ENCODE measurements at places on chromosomes 2 and 18.

- no peak for DNase-seq
Measured at GRCh38 chr2:47345590-47345924, 57.4 kb upstream of the MSH2 start.

DNA sequence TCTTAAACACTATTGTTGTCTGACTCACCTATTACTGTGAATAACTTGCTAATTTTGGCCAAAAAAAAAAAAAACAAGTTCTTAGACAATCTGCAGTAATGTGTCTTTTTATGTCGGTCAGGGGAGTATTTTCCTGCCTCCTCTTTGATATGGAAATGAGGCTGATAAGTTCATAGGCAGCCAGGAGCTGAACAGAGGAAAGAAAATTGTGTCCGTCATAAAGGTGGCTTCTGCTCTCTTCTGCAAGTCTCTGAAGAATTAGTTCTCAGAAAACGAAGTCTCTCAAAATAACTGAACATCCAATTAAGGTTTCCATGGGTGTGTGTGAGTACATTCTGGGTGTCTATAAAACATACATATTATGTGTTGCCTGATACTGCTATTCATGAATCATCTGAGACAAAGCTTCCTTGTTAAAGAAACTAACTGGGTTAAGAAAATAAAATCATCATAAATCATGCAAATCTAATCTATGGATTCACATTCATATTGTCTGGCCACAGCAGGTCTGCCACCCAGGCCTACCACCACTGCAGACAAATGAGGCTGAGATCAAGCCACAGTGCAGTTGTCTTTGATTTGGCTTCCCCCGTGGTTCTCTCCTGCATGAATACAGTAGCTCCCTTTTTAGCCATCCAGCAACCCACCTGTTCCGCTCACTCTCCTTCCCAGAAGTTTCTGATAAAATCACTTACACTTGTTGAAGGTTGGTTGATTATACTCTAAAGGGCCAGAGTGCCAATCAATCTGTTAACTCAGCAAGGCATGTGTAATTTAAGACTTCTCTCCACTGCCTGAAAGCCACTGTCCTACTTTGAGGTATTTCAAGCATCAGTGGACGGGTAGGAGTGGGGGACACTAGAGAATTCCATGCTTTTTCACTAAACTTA is 19.4 kb upstream of the SP5 start:
- DNase-seq, result no peak

- DNase-seq, result no peak
Measured at GRCh38 chr2:227623226-227623625, 5.9 kb downstream of the SCYGR4 start.

DNA sequence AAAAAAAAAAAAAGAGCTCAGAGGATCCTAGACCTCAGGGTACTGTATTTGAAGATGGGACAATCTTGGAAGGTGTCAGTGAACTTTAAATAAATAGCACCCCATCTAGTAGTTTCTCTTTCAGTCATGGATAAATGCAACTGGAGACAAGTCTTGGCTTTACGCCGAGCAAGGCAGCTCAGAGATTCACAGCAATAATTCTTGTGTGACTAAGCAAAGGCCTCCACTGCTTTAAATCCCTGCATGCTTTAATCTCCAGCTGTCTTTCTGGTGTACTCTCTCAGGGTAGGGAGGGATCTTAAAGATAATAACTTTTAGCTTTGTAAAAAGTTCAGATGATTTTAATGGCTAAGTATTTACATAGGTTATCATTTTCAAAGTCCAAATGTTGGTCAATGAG is 36.3 kb downstream of the NRXN1 start:
- no peak for DNase-seq

GRCh38 chr2:111698743-111699554 is 185.0 kb downstream of the ANAPC1 start:
- peak; percentile 32 for DNase-seq

DNA sequence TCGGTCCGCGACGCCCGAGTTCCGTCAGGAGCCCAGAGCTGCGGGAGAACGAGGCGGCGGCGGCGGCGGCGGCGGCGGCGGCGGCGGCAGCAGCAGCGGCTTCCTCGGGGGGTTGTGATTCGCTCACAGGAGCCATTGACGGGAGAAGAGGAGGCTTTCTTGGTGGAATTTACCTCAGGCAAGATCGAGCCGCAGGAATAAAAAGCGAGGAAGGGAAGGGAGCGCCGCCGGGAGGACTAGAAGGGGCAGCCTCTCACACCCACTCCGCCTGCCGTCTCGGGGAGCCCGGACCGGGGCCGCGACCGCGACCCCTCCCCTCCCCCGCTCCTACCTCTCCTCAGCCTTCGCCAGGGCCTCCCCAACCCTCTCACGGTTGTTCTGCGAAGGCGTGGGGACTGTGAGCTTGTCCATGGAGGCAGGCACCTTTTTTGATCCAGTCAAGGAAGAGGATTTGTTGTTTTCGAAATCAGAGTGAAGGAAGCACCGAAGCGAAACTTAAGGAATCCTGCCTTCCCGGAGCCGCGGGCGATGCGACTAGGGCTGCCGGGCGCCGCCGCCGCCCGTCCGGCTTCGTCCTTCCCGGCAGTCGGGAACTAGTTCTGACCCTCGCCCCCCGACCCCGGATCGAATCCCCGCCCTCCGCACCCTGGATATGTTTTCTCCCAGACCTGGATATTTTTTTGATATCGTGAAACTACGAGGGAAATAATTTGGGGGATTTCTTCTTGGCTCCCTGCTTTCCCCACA is 506 bp downstream of the BMPR2 start:
- DNase-seq, result peak; percentile 57

DNA sequence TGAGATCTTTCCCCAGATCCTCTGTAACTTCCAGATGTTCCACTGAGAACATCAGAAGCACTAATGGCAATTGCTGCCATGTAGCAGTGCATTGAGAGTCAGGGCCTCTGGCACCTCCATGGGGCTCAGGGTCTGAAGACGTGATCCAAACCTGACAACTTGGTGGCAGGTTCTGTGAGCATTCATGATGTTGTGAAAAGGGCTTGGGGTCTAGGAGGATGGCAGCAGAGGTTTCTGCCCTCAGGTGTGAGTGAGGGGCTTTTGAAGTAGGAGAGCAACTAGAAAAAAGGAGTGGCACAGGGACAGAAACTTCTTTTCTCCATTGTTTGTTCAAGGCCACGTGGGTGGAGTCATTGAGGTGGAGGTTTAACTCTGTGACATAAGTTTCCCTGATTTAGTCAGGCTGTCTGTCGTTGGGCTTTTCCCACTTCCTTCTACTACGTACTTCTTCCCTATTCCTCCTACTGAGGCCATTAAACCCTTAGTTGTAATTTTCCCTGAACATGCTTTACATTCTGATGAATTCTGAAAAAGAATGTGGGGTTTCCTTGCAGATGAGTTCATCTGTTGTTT is 13.1 kb downstream of the CFLAR start:
- peak; percentile 53 for DNase-seq

GRCh38 chr2:88626171-88627054 is 851 bp downstream of the EIF2AK3 start:
- peak; percentile 55 for DNase-seq

DNA sequence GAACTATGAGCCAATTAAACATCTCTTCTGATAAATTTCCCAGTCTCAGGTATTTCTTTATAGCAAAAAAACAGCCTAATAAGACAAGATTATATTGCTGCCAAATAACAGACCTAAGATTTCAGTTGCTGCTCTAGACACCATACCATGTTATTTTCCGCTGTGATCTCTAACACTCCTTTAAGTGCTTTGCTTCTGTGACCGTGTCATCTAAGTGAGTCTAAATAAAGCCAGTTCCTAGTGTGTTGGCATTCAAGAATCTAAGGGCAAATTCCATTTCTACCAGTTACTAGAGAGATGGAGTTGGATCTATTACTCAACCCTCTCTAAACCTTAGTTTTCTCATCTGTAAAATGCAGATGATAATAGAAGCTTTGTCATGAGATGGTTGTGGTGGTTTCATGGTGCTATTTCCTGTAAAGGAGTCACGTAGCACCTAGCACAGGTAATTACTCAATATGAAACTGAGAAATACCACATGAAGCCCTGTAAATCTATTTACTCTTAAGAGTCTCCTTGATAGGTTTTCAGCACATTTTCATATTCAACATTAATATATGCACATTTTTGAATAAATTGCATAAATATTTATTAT is 40.5 kb downstream of the SPHKAP start:
- no peak for DNase-seq

DNA sequence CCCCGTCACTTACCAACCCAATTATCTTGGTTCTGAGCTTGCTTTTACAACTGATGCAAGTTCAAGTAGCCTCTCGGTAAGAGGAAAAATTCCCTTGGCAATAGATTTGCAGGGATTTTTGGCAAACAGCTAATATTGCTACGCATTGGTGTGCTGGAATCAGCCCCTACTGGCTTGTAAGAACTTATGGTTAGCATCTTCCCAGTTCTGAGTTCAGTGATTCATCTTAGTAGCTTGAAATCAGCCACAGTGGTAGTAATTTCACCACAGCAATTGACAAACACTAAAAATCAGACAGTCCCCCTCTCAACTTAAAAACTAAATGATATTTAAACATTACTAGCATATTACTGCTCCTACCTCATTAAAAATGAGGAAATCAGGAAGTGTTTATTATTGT is 5.9 kb upstream of the RAX start:
- DNase-seq, result no peak

DNA sequence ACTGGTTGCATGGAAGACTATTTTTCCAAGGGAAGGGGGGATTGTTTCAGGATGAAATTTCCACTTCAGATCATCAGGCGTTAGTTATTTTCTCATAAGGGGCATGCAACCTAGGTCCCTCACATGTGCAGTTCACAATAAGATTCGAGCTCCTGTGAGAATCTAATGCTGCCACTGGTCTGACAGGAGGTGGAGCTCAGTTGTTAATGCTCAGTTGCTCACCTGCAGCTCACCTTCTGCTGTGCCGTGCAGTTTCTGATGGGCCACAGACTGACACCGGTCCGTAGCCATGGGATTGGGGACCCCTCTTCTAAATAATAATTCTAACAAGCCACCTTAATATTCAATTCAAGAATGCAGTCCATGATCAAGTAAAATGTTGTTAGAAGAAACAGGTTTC is 34.9 kb downstream of the PLCL1 start:
- DNase-seq, result no peak

- DNase-seq, result no peak
Measured at GRCh38 chr18:3973191-3973850, 481.8 kb downstream of the DLGAP1 start.

GRCh38 chr2:86686905-86687304 is 33.2 kb upstream of the RMND5A start:
- DNase-seq, result no peak

GRCh38 chr2:168633200-168633599 is 169.2 kb upstream of the NOSTRIN start:
- DNase-seq, result no peak

GRCh38 chr2:151302879-151303278 is 13.4 kb upstream of the NMI start:
- no peak for DNase-seq

DNA sequence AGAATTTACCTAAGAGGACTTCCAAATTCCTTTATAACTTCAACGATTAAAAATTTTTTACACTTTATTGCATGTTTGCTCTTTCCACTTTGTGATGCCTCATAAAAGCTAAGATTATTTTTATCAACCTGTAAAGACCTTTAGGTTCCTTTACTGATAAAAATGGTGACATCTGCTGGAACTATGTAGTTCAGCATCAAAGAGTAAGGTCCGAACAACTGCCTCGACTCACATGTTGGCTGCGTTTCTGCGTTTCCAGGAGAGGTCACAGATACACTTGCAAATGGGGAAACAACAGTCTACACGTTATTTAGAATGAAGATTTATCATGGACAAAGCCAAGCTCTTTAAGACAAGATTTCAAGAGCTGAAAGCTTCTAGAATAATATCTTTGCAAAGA is 18.8 kb upstream of the TMX3 start:
- DNase-seq, result no peak

GRCh38 chr18:36181441-36181840 is 5.9 kb upstream of the MOCOS start:
- no peak for DNase-seq

GRCh38 chr2:54962511-54962910 is 87.7 kb downstream of the RTN4 start:
- DNase-seq, result no peak

DNA sequence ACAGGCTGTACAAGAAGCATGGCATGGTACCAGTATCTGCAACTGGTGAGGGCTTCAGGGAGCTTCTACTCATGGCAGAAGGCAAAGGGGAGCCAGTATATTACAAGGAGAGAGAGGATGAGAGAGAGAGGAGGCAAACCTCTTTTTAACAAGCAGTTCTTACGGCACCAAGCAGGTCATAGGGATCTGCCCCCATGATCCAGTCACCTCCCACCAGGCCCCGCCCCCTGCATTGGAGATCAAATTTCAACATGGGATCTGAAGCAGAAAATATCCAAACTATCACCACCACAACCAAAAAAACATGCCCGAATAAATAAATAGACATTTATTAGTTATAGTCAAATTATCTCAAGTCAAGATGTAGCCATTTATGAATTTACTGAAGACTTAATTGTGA is 14.5 kb upstream of the SLC35F5 start:
- no peak for DNase-seq

DNA sequence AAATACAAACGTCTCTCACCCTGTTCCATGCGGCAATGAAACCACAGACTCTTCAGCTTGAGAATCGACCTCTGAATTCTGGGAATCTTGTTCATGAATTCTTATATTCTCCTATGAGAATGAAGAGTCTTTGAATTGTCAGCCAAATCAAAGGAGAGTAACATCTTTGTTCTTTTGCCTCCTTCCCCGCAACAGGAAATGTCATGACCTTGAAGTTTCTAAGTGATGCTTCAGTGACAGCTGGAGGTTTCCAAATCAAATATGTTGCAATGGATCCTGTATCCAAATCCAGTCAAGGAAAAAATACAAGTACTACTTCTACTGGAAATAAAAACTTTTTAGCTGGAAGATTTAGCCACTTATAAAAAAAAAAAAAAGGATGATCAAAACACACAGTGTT is 21.8 kb downstream of the TNFAIP6 start:
- DNase-seq, result no peak

GRCh38 chr2:157075924-157076323 is 181.6 kb upstream of the GALNT5 start:
- DNase-seq, result no peak

- DNase-seq, result no peak
Measured at GRCh38 chr2:102186791-102187495, at the start of gene IL1RL2. IL1RL2 (plus strand) TSS chr2:102187023; CDS start chr2:102187868, 845 bp downstream.

GRCh38 chr2:57370882-57371585 is 675.6 kb upstream of the VRK2 start:
- no peak for DNase-seq

- DNase-seq, result no peak
Measured at GRCh38 chr2:67760995-67761394, 301.8 kb downstream of the C1D start.

DNA sequence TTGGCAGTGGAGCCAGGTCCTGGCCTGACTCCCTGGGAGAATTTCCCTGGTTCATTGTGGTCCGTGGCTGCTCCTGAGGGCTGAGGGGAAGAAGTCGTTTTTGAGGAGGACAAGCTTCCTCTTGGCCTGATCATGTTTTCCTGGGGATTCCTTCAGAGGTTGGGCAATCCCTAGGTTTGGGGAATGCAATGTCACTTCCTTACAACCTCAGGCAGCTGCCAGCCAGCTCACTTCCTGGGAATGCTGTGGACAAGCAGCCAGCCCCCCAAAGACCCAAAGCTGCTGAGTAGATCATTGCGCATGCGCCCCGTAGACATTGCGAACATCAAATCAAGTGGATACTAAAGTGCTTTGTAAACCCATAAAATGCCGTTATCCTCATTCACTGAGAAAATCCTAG is 7.7 kb upstream of the DNMT3A start:
- no peak for DNase-seq

All from activated naive CD4-positive, alpha-beta T cell treated with anti-CD3 and anti-CD28 coated beads, Interleukin-2, amount 50 U/mL, for 16 hours (primary cell).